NCI-H2029 treated with DMSO at 0.1 percent for 48 hours (cell line): ENCODE measurements at places on chromosomes 6 and 20.
A peak's percentile ranks its signal among the peaks of the same experiment; 100 is the strongest.

DNA sequence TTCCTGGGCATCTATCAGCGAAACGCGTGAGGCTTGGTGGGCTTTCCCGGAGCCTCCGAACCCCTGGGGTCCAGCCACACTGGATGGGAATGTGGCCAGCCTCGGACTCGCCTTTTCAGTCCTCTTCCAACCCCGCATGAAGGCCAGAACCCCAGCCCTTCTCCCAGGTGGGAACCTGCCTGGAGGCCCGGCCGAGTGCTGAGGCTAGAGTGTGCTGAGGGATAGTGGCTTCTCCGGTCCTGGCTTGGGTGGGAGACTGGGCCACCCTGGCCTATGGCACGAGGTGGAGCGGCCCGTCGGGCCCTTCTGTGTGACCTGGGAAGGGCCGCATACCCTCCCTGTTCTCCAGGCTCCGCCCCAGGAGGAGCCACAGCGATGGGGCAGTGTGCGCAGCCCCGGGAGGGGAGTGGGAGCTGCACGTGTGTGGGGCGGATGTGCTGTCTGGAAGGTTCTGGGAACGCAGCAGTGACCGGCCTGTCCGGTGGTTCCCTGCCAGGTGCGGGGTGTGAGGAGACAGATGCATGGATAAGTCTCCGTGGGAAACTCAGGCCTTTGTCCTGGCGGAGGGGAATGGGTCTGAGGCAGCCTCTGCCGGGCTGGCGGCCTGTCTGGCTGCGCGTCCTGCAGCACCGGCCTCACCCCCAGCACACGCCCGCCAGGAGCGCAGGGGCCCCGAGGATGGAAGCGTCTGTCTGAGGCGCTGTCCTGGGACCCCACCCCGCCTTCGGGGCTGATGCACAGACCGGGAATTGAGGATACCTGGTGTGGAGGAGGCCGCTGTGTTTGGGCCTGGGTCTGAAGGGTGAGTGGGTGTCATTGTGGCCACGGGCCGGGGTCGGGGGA is 1.1 kb upstream of the BHLHE23 start:
- no peak for DNase-seq

GRCh38 chr6:8402546-8402945 is 32.8 kb downstream of the SLC35B3 start:
- DNase-seq = no peak

GRCh38 chr6:14730654-14731053 is 515.2 kb upstream of the JARID2 start:
- no peak for DNase-seq

DNA sequence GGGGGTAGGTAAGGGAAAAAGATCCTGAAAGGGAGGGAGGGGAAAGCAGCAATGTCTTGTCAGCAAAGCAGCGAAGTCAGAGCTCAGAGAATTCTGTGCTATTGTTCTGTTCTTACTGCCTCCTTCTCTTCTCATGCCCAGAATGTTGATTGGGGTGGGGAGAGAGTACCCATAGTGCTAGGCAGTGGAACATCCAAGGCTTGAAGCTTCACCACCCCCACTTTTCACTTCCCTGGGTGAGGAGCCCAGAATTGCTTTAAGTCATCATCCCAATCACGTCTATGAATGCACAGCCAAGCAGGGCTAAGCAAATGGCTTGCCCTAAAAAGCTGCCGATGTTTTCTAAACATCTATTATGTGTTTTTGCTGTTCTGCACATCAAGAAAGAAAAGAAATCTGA is 16.5 kb downstream of the REPS1 start:
- DNase-seq = no peak

- peak; percentile 52 for DNase-seq
These were observed 46.3 kb downstream of the GOPC start for GRCh38 chr6:117555882-117556498.

DNA sequence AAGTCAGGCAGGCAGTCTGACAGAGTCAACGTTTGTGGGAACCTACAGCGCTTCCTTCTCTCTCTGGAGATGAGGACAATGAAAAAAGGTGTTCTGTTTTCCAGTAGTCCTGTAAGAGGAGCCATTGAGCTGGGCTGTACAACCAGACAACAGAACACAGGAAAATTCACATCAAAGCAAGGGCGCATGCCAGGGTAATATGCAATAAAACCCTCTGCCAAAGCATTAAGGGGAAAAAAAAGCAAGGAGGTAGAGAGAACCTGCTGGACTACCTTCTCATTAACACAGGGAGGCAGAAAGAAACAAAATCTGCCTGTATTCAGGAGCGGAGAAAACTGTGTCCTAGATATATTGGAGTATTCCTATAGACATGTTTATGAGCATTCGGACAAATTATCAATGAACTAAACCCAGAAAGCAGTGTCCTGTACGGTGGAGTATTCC is 1.3 kb downstream of the RNF24 start:
- DNase-seq = peak; percentile 97

DNA sequence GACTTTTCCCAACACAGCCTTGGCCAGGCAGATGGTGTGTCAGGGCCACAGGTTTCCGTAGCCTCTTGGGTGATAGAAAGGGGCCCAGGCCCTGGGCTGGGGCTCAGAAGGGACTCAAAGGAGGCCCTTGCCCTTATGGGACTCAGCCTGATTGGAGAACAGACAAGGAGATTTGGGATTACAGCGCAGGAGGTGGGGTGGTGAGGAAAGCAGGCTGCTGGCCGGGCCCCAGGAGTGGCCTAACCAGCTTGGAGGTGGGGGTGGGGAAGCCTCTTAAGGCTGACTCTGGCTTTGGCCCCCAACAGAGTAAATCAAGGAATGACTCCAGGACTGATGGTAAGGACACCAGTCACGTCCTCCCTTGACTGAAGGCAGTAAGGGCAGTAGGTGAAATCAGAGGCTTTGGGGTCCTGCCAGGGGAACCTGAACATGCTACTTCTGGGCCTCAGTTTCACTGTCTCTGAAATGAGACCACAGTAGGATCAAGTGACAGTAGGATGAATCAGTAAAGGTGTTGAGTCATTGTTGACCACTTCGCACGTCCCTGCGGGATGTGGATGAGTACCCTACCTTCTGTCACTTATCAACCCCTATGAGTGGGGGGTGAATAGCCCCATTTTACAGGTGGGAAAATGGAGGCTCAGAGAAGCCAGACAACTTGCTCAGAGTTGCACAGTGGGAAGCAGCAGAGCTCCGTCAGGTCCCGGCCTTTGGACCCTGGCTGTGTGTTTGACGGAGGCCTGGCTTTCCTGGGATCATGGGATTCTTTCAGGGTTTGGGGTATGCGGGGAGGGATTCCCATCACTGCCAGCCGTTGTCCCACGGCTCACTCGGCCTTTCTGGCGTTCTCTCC is 4.5 kb downstream of the SNAI1 start:
- DNase-seq = no peak

- no peak for DNase-seq
These were observed 11.3 kb downstream of the PPP1R3G start for GRCh38 chr6:5096482-5096881.

DNA sequence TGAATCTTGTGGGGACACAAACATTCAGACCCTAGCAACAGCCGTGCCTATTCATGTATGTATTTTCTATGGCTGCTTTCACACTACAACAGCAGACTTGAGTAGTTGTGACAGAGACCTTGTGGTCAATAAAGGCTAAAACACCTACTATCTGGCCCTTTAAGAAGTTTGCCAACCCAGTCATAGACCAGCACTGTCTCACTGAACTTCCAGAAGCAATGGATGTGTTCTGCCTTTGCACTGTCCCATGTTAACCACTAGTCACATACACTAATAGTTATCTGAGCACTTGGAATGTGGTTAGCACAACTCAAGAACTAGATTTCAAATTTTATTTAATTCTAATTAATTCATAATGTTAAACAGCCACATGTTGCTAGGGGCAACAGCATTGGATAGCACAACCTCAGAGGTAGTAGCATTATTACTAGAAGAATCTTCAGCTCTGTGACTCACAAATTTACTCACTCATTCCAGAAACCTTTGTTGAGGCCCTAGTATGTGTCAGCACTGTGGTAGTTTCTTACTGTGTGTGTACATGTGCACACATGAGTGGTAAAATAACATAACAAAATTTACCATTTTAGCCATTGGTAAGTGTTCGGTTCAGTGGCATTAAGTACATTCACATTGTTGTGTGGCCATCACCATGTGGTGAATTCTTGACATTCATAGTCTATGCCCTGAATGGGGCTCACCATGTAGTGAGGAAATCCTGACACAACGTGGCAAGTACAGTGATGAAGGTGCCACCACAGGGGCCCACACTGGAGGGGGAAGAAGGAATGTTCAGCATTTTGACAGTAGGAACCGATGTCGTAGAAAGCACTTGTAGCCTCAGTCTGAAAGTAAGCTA is 107.3 kb downstream of the CEP57L1 start:
- no peak for DNase-seq

- no peak for DNase-seq
These were observed 9.7 kb downstream of the AGPAT4 start for GRCh38 chr6:161264181-161264580.

DNA sequence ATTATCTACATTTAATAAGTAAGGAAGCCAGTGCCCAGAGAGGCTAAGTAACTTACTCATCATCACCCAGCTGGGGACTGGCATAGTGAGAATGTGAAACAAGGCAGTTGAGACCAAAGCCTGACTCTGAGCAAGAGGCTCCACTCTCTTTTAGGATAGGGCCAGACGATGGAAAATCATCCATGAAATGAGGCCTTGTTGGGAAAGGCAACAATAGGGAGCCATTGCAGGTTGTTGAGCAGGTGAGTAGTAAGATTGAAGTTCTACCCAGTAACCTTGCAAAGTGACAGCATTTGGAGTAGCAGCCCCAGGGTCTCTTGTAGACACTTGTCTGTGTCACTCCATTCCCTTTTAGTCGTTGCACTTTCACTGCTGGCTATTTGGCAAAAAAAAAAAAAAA is 2.5 kb upstream of the CPNE5 start:
- DNase-seq = no peak

DNA sequence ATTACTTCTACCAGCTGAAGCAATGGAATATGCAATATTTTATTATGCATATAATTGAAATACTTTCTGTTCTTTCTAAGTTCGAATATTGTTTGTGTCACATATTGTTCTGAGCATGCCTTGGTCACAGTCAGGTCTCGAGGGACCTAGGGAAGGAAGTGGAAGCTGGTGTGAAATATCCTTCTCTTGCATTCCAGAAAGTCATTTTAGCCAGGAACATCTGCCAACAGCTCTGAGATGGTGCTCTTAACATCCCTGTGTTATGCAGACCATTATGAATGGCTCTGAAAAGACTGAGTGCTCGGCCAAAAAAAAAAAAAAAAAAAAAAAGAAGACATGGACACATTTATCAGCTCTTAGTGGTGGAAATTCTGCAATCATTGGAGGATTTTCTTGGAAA is 132.7 kb upstream of the JAG1 start:
- DNase-seq = no peak
